ENCODE measurements at places on chromosomes 2 and 18. TPM values are rescaled to one million over a fixed set of nuclear protein-coding genes. Genes with fewer than 3 reads are reported as not detected.

- no peak for DNase-seq
Measured at GRCh38 chr2:97741686-97742085, 28.3 kb downstream of the ZAP70 start.

- DNase-seq: no peak
Measured at GRCh38 chr2:54429811-54430551, 26.1 kb upstream of the SPTBN1 start.

- DNase-seq: no peak
Measured at GRCh38 chr2:236221798-236222197, 42.4 kb downstream of the ASB18 start.

DNA sequence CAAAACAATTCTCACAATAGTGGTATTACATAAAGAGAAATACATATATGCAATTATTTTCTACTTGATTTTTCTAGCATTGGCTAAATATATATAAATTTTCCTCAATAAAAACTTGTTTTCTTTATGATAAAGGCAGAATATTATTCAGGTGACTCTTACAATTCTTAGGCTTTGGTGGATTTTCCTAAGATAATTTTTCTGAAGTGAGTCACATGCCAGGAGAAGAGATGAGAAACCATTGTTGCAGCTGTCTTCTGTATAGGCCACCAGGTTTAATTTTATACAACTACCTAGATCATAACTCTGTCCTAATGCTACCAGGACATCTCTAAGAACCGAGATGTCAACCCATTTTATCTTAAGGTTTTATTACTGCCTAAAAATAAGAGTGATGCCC, 552.4 kb upstream of the CDH2 start:
- no peak for DNase-seq

- no peak for DNase-seq
Measured at GRCh38 chr2:74399785-74400184, 19.7 kb upstream of the DCTN1 start.

GRCh38 chr2:238866656-238867277, 18.9 kb downstream of the TWIST2 start:
- no peak for DNase-seq

The ANKRD30BL gene
- not detected for total RNA-seq

The MRPS9 gene
- 18.2 TPM for total RNA-seq

The GATA6 gene
- total RNA-seq: 5.3 TPM
